Adrenal gland (tissue), 19 donors: ENCODE measurements at places on chromosomes 2 and 18. TPM values are rescaled to one million over a fixed set of nuclear protein-coding genes. Genes with fewer than 3 reads are reported as not detected.

The UGT1A5 gene
- total RNA-seq = not detected

The ANKRD36B gene
- 122 TPM for total RNA-seq

The SERPINB13 gene
- not detected for total RNA-seq

The ITGA6 gene
- 20.3 TPM for total RNA-seq

The HADHB gene
- total RNA-seq = 304 TPM

The AGXT gene
- total RNA-seq = 0.14 TPM

The CCDC150 gene
- 0.55 TPM for total RNA-seq

The PRPF40A gene
- 61.1 TPM for total RNA-seq

The WNT6 gene
- total RNA-seq = 1.7 TPM

GRCh38 chr2:20728114-20728758, 61.3 kb downstream of the GDF7 start:
- H3K4me3 ChIP-seq = no peak overlapping the region
- no peak overlapping the region for H3K27ac ChIP-seq
- H3K36me3 ChIP-seq = no peaks in the 10 kb centered on the region
- H3K27me3 ChIP-seq = no peaks in the 10 kb centered on the region

DNA sequence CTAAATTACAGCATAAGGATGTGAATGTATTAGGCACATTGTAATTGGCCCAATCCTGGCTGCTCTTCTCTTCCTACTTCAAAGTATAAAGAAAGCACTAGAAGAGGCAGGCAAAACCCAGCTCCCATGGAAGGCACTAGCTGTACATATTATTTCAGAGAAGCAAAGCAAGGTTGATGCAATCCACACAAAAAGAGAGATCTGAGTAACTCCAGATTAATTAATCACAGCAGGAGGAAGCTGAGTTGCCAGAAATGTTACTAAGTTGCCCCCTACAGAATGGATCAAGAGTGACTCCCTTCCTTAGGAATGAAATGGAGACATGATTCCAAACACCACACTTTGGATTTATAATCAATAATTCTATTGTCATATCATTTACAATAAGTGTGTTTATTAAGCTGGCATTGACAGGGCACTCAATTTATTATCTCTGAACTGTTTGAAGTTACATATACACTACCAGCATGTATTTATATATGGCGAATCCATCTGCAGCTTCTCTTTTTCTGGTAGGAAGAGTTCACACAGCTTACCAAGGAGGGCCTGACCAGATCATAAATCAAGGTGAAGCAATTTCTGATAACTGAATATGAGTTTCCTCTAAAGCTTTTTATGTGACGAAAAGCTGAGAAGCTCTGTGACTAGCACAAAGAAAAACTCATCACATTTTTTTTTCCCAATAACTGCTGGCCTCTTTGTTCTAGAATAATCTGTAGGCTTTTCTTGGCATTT, 393.1 kb upstream of the LYPD1 start:
- H3K4me3 ChIP-seq = no peak overlapping the region
- H3K36me3 ChIP-seq = no peaks in the 10 kb centered on the region
- H3K27me3 ChIP-seq = no peaks in the 10 kb centered on the region
- no peaks in the 10 kb centered on the region for H3K4me1 ChIP-seq

DNA sequence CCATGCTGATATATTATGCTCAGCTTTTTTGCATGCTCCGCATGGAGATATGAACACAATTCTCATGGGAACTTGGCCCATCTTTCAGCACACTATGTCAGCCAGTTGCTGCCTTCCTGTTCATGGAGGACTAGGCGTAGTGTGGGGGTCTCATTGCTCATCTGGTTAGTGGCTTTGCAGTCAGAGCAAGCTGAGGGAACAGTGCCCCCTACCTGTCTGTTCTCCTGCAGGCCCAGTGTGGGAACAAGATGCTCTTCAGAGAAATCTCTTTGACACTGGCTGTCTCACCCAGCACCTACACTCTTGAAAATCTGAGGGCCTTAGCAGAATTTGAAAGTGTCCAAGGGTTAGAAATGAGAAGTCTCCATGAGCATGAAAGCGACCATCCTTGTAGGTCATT, 47.1 kb downstream of the SPTBN1 start:
- peaks cover 43% of the 10 kb centered on the region for H3K4me1 ChIP-seq
- peak; percentile 31 for DNase-seq
- H3K4me3 ChIP-seq = no peak overlapping the region

DNA sequence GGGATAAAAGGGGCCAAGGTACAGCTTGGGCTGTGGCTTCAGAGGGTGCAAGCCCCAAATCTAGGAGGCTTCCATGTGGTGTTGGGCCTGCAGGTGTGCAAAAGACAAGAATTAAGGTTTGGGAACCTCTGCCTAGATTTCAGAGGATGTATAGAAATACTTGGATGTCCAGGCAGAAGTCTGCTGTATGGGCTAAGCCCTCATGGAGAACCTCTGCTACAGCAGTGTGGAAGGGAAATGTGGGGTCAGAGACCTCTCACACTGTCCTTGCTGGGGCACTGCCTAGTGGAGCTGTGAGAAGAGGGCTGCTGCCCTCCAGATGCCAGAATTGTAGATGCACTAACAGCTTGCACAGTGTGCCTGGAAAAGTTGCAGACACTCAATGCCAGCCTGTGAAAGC, 880.6 kb upstream of the ID2 start:
- no peaks in the 10 kb centered on the region for H3K36me3 ChIP-seq
- H3K27me3 ChIP-seq = no peaks in the 10 kb centered on the region
- no peak overlapping the region for H3K4me3 ChIP-seq
- no peak for DNase-seq
- no peaks in the 10 kb centered on the region for H3K4me1 ChIP-seq
- H3K27ac ChIP-seq = no peak overlapping the region

DNA sequence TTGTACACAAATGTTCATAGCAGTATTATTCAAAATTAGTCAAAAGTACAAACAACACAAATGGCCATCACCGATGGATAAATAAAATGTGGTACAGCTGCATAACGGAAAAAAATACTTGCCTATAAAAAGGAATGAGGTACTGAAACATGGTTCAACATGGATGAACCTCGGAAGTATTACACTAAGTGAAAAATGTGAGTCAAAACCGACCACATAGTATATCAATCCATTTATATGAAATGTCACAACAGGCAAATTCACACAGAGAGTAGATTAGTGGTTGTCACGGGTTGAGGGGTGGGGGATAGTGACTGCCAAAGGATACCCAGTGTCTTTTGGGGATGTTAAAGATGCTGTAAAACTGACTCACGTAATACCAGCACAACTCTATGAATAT, 3.5 kb downstream of the SS18 start:
- H3K36me3 ChIP-seq = peaks cover 35% of the 10 kb centered on the region
- H3K27me3 ChIP-seq = no peaks in the 10 kb centered on the region
- no peak for DNase-seq
- peaks cover 20% of the 10 kb centered on the region for H3K4me1 ChIP-seq

DNA sequence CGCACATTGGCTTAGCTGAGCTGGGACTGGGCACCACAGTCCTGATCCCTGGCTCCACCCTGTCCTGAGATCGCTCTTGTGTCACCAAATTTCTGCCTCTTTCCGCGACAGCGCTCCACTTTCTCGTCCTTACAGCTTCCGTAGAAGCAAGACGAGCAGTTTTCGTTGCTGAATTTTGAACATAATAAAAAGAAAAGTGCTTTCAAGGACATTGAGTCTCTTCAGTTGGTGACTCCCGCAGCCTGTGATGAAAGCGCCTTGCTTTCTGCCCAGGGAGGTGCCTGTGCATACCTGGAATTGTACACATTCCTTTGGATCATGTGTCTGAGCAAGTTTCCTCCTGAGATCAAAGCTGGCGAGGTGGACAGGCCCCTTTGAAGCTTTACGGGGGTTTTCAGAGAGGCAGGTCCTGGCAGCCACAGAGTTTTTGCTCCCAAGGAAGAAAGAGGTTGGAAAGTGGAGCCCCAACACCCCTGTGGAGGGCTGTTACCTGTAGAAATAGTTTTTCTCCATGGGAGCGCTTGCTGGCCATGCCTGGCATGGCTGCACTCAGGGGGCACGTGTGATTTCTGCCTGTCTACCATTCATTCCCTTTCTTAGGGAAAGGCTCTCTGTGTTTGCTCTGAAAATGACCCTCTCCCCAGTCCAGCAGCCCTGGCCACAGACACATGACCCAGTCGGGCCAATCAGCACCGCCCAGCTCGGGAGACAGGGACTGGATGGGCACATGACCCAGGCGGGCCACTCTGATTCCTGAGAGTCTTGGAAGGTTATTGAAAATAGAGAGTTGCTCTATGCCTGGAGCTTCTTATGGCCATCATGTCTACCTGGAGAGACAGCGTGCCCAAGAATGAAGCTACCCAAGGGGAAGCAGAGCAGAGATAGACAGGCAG, 115.6 kb upstream of the OTOS start:
- DNase-seq = peak; percentile 51
- H3K36me3 ChIP-seq = no peaks in the 10 kb centered on the region
- no peaks in the 10 kb centered on the region for H3K27me3 ChIP-seq
- H3K4me1 ChIP-seq = peaks cover 31% of the 10 kb centered on the region
- no peak overlapping the region for H3K27ac ChIP-seq
- H3K4me3 ChIP-seq = no peak overlapping the region

DNA sequence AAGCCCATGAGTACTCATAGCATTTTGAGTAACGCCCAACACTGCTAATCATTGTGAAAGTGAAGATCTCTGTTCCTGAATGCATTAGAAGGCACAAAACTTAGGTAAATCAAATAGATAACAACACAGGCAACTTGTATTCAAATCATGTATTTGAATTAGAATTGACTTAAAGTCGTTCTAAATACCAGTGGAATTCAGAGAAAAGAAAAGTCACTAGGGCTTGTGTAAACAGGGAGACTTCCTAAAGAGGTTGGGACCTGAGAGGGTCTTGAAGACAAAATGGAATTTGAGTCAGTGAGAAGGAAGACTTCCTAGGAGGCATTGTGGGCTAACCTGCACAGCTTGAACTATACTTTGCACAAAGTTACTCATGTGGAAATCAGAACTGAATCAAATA, 127.2 kb downstream of the CTNNA2 start:
- no peaks in the 10 kb centered on the region for H3K27me3 ChIP-seq
- DNase-seq = no peak
- H3K36me3 ChIP-seq = no peaks in the 10 kb centered on the region
- no peak overlapping the region for H3K27ac ChIP-seq
- no peaks in the 10 kb centered on the region for H3K4me1 ChIP-seq

DNA sequence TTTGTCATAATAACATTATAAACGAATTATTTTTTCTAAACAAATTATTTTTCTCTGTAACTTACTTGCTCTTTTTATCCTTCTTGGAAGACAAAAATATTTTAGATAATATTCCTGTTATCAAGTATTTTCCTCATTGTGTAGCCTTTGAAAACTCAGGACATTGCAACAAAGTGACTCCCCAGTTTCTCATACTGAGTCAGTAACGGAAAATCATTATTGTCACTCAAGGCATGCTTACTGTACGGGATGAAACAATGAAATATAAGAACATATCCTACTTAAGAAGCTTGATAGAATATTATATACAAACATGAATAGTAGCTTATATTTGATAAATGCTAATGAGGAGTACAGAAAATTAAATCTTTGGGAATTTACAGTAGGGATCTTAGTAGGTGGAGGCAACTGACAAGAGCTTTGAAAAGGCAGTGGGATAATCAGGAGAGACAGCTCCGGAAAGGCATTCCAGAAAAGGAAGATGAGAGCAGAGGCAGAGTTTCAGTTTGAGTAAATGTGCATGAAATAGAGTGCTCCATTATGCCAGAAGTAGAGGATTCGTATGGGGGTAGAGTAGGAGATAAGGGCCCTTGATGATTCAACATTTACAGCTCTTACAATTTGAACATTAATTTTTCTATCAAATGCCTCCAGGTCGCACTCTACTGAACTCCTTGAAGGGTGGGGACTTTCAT, 14.0 kb upstream of the YES1 start:
- DNase-seq = no peak
- no peaks in the 10 kb centered on the region for H3K36me3 ChIP-seq
- H3K4me3 ChIP-seq = no peak overlapping the region
- no peaks in the 10 kb centered on the region for H3K4me1 ChIP-seq
- H3K27me3 ChIP-seq = no peaks in the 10 kb centered on the region
- no peak overlapping the region for H3K27ac ChIP-seq

- no peak overlapping the region for H3K4me3 ChIP-seq
- H3K27me3 ChIP-seq = no peaks in the 10 kb centered on the region
- H3K36me3 ChIP-seq = no peaks in the 10 kb centered on the region
- no peaks in the 10 kb centered on the region for H3K4me1 ChIP-seq
Observed at GRCh38 chr18:41324020-41324791, 630.8 kb upstream of the PIK3C3 start.
